ENCODE measurements at places on chromosomes 3 and 15.

DNA sequence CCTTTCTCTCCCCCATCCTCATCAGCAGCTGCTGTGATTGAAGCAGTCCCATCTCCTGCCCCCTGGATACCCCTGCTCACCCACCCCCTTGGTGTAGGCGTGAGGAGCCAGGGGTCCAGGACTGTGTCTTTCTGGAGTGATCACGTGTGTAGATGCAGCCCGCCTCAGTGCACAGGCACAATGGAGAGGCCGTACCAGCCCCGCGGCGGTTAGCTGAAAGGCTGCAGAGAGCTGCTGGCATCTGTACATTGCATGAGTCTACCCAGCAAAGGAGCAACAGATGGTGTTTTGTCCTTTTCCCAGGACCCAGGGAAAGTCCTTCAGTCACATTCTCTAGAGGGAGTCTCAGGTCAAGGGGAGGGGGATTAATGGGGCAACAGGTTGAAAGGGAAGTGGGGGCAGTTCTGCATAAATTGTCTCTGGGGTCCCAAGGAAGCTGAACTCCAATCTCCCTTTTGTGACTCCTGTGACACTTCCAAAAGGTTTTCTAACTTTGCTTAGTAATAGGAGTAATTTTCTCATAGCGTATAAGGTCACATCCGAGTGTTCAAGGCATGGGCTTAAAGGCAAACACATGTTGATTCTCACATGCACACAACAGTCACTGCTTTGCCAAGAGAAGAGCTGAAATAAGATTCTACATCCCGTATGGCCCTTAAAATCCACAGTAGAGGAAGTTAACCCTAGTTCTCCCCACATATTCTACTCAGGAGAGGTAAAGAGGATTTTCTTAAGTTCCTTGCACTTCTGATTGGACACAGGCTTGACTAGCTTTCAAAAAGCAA is 7.1 kb downstream of the CSPG5 start:
- no peak for DNase-seq

- no peak for DNase-seq
Measured at GRCh38 chr15:71248386-71248785, 133.1 kb downstream of the THSD4 start.

DNA sequence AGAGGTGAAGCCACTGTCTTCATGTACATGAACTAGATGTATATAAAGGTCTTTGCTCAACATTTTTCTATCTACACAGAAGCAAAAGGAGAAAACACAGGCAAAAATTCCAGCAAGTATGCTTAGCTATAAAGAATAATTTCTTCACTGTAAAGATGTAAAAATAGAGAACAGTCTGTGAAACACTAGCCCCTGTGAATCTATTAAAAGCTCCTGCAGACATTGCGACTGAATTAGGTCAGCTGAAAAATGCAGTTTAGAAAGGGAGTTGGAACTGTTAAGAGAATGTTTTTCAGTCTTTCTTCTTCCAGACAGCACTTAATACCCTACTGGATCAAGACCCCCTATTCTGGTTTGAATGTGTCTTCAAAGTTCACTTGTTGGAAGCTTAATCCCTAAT is 291.5 kb downstream of the KBTBD8 start:
- no peak for DNase-seq

DNA sequence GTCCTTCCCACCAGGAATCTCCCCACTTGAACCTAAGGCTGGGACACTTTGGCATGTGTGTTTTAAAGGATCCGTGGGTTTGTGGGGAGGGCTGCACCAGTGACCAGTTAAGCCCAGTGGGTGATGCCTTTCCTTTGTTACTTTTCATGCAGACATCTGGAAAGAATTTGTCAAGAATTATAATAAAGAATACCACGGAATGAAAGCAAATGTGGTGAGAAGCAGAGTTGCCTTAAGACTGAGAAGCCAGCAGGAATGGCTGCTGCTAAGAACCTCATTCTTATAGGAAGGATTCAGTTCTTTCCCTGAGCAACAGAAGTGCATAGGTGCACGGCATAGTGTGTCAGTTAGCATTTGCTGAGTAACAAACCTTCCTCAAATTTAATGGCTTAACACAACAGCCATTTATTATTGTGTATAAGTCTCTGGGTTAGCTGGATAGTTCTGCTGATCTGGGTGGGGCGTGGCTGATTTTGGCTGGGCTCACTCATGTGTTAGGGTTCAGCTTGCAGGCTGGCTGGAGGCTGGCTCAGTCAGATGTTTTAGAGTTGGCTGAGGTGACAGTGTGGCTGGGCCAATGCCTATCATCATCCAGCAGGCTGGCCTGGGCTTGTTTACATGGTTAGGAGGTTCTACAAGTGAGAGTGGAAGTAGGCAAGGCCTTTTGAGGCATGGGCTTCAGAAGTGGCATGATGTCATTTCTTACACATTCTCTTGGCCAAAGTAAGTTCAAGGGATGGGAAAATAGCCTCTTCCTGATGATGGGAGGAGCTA is 262.7 kb upstream of the CTDSPL start:
- DNase-seq, result peak; percentile 22

- peak; percentile 86 for DNase-seq
Measured at GRCh38 chr3:129034642-129035041, 25.9 kb upstream of the GP9 start.

GRCh38 chr3:184242297-184242685 is 6.5 kb downstream of the ALG3 start:
- peak; percentile 48 for DNase-seq

- peak; percentile 3 for DNase-seq
Measured at GRCh38 chr3:171833789-171834460, 9.2 kb upstream of the TMEM212 start.

GRCh38 chr15:39465843-39466749 is 114.8 kb upstream of the THBS1 start:
- no peak for DNase-seq

DNA sequence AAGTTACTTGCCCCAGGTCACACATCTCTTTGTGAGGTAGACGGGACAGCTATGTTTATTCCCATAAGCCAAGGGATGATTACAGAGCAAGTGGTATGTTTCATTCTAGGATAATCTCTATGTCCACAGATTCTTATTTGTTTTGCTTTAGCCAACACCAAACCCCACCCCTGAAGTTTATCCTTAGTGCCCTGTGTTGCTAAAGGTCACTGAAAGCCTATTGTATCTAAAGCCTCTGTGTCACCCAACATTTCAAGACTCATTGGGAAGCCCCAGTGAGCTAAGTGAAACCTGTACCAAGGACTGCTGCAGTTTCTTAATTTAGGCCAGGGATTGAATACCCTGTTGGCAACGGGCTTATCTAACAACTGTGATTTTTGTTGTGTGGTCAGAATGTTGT is 135.6 kb downstream of the ADAMTS9 start:
- DNase-seq, result no peak

DNA sequence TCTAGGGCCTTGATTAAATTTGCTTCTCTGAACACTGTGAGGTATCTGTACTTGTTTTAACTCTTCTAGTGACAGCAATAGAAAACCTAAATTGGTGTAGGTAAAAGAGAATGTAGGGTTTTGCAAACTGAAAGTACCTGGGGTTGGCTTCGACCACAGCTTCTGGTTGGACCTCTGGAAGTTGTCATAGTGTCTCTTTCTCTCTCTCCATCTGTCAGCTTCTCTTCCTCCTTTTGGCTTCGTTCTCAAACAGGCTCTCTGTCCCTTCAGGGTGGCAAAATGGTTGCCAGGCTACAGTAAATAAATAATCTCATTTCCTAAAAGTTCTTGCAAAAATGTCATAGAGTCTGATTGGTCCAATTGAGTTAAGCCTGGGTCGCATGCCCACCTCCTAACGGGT is 149.3 kb upstream of the CTDSPL start:
- no peak for DNase-seq

DNA sequence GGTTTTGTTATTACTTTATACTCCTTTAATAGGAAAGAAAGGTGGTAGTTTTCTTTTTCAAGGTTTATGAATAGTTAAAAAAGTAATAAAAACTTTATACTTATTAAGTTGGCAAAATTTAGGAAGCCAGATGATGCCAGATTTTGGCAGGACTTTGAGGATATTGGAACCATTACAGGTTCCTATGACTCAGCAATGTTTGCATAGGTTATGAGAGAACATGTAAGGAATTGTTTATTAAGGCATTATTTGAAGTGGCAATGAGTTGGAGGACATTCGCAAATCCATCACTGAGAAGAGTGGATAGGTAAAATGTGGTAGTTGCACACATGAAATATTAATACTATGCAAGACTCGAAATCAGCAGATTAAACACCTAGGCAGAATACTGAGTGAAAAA is 29.9 kb downstream of the CDAN1 start:
- no peak for DNase-seq

- no peak for DNase-seq
Measured at GRCh38 chr3:140298043-140298442, 363.1 kb downstream of the CLSTN2 start.

GRCh38 chr3:155110996-155111901 is 31.1 kb downstream of the MME start:
- no peak for DNase-seq

DNA sequence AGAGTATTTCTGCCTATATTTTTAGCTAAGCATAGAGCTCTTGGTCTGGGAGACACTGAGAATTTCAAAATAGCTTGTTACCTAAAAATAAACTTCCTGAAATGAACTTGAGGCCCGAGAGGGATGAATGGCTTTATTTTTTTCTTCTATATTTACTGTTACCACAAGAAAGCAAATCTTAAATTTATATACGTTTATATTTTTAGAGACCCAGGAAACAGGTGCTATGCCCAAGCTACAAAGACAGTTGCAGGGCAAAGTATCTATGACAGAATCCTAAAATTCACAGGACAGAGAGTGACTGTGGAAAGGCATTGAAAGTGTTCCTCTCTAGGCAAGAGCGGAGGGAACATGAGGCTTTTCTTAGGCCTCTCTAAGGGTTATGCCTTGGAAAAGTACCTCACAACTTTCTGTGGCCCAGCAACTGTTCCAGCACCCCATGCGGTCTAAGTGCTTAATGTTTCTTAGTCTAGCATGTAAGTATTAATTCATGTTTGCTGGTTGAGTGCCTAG is 36.5 kb downstream of the TGFBR2 start:
- no peak for DNase-seq

- no peak for DNase-seq
Measured at GRCh38 chr3:71912839-71913495, 128.0 kb upstream of the PROK2 start.

Measured in osteoblast (primary cell).